ENCODE measurements at places on chromosomes 5 and 9.

GRCh38 chr5:67303356-67303755 lies 106.8 kb upstream of the CD180 start:
- no peak for DNase-seq

DNA sequence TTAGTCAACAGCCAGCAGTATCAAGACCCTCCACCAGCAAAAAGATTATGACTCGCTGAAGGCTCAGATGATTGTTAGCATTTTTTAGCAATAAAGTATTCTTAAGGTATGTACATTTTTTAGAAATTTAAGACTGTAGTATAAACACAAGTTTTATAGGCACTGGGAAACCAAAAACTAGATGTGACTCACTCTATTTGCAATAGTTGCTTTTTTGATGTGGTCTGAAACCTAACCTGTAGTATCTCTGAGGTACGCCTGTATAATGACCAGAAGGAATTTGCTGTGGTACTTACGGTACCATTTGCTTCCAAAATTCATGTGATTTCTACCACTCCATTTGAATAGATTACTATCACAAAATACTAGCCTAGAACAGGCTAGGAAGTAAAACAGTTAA lies 60.8 kb downstream of the WDR41 start:
- DNase-seq: no peak

DNA sequence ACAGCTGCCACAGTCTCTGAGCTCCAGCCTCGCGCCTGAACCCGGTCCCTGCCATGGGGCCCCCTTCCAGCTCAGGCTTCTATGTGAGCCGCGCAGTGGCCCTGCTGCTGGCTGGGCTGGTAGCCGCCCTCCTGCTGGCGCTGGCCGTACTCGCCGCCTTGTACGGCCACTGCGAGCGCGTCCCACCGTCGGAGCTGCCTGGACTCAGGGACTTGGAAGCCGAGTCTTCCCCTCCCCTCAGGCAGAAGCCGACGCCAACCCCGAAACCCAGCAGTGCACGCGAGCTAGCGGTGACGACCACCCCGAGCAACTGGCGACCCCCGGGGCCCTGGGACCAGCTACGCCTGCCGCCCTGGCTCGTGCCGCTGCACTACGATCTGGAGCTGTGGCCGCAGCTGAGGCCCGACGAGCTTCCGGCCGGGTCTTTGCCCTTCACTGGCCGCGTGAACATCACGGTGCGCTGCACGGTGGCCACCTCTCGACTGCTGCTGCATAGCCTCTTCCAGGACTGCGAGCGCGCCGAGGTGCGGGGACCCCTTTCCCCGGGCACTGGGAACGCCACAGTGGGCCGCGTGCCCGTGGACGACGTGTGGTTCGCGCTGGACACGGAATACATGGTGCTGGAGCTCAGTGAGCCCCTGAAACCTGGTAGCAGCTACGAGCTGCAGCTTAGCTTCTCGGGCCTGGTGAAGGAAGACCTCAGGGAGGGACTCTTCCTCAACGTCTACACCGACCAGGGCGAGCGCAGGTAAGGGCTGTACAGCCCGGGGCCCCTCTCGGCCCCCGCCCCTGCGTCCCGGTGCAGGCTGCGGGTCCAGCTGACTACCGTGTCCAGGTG lies 509 bp downstream of the LVRN start:
- peak; percentile 54 for DNase-seq

- no peak for DNase-seq
Observed at GRCh38 chr9:13690595-13690994, 411.1 kb upstream of the MPDZ start.

- DNase-seq: no peak
Observed at GRCh38 chr5:89733772-89734171, 675.8 kb downstream of the CETN3 start.

DNA sequence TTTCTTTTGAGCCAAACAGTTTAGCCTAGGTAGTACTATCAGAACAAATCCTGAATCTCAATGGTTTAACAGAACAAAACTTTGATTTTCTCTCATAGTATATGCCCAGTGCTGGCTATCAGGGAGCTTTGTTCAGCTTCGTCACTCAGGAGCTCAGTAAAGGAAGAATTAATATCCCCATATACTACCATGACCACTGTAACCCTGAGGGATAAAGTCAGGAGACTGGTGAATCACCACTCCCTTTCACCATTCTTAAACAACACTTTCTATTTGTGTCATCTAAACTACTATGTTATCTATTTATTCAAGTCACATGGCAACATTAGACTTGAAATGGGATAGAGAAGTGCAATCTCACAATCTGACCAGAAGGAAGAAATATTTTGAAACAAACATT lies 522.6 kb upstream of the COX7C start:
- DNase-seq: no peak

DNA sequence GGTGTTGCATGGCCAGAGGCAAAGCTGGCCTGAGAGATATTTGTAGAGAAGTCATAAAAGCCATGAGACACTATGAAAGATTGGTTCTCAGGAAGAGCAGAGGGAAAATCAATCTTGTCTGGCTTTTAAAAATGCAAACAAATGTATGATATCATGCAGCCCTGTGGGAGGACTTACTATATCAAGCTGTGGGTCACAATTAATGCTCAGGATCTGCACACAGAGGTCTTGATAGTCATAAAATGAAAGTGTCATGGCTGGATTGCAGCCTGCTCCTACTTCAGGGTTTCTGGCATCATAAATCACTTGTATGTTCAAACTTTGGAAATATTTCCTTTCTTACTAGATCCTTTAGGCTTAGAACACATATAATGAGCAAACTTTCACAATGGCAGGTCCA lies 151.5 kb downstream of the SEMA6A start:
- DNase-seq: no peak

DNA sequence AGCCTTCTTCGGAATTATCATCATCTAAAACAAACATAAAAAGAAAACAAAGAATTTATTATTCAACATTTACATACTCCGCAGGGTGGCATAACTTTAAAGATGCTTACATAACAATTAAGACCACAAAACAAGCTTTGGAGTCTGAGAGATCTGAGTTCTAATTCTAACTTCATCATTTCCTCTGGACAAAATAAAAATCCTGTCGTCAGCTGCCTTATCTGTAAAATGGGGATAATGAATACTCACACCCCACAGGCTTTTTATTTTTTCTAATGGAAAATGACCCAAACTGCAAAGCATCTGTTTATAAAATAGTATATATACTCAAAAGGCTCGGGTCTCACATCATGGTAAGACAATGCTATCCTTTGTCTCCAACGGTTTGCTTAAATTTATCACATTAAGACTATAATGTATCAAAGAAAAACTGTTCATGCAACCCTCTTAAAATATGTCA lies 4.3 kb downstream of the ARRDC3 start:
- no peak for DNase-seq

GRCh38 chr9:20722221-20722620 lies 38.2 kb downstream of the FOCAD start:
- DNase-seq: no peak

DNA sequence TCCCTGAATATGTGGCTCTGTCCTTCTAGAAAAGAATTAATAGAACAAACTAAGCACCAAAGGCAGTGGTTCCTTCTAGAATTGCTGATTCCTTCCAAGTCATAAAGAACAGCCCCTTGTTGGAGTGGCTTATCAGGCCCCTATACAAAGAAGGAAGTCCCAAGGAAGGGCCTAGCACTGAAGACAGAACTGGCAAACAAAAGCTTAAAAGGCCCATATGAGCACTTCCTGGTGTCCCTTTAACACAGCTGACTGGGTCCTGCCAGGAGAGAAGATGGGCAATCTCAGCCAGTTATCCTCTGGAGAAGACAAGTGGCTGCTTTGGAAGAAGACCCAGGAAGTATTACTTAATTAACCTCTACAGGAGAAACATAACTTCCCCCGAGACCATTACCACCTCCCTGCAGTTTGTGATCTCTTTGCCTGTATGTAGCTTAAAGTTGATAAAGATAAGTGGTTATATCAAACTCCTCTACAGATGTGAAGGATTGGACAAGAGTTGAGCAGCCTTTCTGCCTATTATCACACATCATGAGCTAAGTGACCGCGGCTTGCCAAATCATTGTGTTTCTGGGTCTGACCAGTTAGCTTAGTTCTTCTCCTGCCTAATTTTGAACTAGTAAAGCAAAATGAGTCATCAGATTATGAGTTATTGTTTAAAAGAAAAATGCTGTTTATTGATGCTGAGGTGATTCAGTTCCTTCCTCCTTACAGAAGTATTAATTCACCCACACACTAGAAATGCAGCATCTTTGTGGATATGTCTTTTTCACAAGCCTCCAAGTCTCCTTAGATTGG lies 13.3 kb upstream of the STING1 start:
- DNase-seq: no peak

DNA sequence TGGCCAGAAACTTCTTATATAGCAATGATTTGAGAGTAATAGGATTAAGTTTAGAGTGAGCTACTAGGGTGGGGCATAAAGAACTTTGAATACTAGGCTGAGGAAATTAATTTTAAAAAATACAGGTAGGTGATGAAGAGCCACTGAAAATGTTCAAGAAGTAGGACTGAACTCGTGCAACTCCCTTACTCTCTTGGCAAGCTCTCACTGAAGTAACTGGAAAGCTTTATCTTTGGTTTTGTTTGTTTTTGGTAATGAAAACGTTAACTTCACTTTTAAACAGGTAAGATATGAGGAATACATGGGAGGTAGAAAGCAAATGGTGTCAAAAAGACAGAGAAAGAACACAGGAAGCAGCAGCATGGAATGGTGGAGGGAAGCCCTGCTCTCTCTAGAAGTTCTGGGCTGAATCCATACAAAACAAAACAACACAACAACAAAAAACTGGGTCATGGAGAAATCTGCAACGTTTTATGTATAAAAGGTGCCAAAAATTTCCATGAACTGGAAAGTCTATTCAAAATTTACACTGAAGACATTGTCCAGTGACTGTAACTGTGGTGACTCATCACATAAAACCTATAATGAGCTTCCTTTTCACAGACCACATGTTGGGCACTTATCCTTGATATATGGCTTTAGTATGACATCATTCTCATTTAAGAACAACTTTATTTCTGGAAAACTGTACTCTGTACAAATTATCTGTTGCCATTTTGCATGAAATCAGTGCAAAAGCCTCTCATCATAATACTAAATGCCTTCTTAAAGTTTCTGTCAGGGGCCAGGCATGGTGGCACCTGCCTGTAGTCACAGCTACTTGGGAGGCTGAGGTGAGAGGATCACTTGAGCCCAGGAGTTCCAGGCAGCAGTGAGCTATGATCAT lies 91.2 kb upstream of the CHD1 start:
- DNase-seq: peak; percentile 41

DNA sequence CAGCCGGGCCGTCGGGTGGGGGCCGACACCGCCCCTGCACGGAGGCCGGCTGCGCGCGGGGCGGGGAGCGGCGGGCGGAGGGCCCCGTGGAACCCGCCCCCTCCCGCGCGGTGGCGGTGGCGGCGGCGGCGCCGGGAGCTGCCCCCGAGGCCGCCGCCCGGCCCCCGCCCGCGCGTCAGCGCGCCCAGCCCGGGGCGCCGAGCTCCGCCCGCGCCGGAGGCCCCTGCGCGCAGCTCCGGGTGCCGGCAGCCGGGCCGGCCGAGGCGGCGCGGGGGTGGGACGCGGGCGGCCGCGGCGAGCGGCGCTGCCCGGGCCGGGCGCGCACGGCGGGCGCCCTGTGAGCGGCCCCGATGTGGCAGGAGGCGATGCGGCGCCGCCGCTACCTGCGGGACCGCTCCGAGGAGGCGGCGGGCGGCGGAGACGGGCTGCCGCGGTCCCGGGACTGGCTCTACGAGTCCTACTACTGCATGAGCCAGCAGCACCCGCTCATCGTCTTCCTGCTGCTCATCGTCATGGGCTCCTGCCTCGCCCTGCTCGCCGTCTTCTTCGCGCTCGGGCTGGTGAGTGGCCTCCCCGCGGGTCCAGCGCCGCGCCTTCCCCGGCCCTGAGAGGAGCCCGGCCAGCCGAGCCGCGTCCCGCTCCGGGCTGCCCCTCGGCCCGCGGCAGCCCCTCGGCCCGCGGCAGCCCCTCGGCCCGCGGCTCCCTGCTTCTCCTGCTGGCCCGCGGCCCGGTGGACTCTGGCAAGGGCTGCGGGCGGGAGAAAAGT lies at the start of gene ADCY2:
ADCY2 (plus strand) TSS at position 192 of the 766 bp plus-strand sequence; CDS start at position 351, 159 bp downstream.
- peak; percentile 40 for DNase-seq

DNA sequence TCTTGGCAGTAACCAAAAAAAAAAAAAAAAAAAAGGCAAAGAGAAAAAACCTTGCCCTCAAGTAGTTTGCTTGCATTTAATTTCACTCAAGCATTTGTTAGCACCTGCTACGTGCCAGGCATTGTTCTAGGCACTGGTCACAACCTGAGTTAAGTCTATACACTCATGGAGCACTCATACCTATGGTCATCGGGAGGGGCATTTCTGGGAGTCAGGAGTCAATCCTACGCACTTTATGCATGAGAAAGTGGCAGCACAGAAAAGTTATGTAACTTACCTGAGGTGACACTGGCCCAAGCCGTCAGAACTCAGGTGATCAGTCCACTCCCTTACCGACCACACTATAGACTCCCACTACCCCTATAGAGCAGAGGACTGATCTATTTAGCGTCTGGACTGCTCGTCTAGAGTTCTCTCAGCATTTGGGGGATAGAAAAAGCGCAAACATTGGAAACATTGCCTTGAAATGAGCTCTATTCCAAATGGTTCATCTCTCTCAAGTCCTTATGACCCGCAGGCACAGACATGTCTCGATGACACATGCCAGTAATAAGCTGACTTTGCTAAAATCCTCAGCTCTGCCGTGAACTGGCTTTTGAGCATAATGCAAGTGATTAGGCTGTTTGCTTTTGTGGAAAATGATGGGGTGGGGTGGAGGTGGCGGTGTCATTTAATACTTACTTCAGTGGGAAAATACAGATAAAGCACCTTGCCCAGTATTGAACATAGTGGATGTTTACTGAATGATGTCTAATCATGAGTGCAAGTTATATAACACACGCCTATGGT lies 160.2 kb downstream of the ARHGEF28 start:
- no peak for DNase-seq

GRCh38 chr5:27832886-27833285 lies 794.5 kb upstream of the CDH9 start:
- no peak for DNase-seq

DNA sequence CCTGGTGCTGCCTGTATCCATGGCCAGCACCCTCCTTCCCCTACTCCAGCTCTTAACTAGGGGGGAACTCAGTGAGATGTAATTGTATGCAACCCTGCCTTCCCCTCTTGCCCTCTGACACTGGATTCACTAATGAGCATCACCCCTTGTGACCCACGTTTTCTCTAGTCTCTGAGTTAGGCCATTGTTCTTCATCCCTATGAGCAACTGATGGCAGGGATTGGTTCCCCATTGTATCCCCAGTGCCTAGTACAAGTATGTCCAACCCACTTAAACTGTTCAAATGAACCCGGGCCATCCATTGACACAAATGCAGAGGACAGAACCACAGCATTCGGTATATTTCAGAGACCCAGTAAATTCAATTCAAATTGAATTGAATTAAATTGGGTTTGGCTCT lies 77.6 kb upstream of the ASTN2 start:
- no peak for DNase-seq

- DNase-seq: no peak
Observed at GRCh38 chr9:109401990-109402318, 81.1 kb upstream of the EPB41L4B start.

GRCh38 chr5:167152561-167152960 lies 1138.9 kb upstream of the WWC1 start:
- DNase-seq: no peak

- DNase-seq: peak; percentile 11
Observed at GRCh38 chr9:17613758-17614157, 34.9 kb downstream of the SH3GL2 start.

GRCh38 chr9:131053896-131054295 lies 42.4 kb upstream of the AIF1L start:
- DNase-seq: no peak

GRCh38 chr5:56319526-56320181 lies 86.5 kb upstream of the ANKRD55 start:
- DNase-seq: no peak

All from AG08396 (cell line).